ENCODE measurements at places on chromosomes 2 and 18.
A peak's percentile ranks its signal among the peaks of the same experiment; 100 is the strongest.

GRCh38 chr18:48940854-48941611 is 9.7 kb downstream of the SMAD7 start:
- DNase-seq: peak; percentile 39

GRCh38 chr2:14712111-14712510 is 79.6 kb downstream of the LRATD1 start:
- peak; percentile 68 for DNase-seq

- no peak for DNase-seq
Observed at GRCh38 chr2:10541081-10541480, 93.0 kb upstream of the ODC1 start.

- no peak for DNase-seq
Observed at GRCh38 chr2:20530520-20530919, 83.6 kb downstream of the RHOB start.
